Spleen (tissue), 13 donors: ENCODE measurements at places on chromosomes 4 and X. TPM values are rescaled to one million over a fixed set of nuclear protein-coding genes. Genes with fewer than 3 reads are reported as not detected.

MAGEE2 gene
- total RNA-seq = not detected

MUC7 gene
- total RNA-seq = not detected

ANK2 gene
- 79.2 TPM for total RNA-seq

PORCN gene
- 14.2 TPM for total RNA-seq

GPRASP2 gene
- 10.3 TPM for total RNA-seq

BRS3 gene
- not detected for total RNA-seq

ERCC6L gene
- 0.39 TPM for total RNA-seq

ADH1A gene
- not detected for total RNA-seq

OTUD6A gene
- not detected for total RNA-seq

DNA sequence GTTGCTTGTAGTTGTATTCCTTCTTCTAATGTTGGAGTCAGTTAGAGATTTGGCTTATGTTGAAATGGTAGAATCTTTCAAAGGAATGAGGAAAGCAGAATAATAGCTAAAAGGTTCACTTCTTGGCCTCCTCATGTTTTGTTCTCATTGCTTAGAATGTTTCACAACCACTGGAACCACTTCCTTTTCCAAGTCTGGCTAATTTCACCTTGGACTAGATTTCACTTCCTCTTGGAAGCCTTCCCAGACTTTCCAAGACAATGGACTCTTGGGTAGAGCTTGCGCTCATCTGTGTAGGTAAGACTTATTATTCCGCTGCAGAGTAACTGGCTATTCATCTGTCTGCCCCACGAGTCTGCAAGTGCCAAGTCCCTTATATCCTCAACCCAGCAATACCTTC lies 8.3 kb downstream of the SPATA18 start:
- no peaks in the 10 kb centered on the region for H3K4me1 ChIP-seq
- no peaks in the 10 kb centered on the region for H3K36me3 ChIP-seq
- no peak overlapping the region for H3K27ac ChIP-seq

DNA sequence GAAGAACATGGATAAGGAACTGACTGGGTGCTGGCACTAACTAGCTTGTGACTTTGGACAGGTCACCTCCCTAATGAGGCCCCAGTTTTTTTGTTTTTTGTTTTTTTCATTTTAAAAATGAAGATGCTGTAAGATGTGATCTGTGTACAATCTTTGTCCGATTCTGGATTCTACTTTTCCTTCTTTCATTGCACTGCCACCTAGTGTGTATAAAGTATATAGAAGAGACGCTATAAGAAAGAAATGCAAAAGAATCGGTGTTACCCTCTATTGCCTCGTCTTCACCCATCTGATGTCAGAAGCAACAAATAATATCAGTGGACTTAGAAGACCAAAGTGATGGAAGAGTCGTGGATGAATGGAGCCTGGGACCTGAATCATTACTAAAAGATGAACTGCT lies 58.6 kb upstream of the P2RY10 start:
- no peaks in the 10 kb centered on the region for H3K36me3 ChIP-seq
- no peaks in the 10 kb centered on the region for H3K27me3 ChIP-seq
- no peak overlapping the region for H3K4me3 ChIP-seq
- H3K27ac ChIP-seq = no peak overlapping the region
- DNase-seq = no peak
- H3K4me1 ChIP-seq = no peaks in the 10 kb centered on the region

GRCh38 chr4:47612116-47613023 lies 127.3 kb downstream of the ATP10D start:
- DNase-seq = no peak
- H3K27ac ChIP-seq = no peak overlapping the region
- no peaks in the 10 kb centered on the region for H3K4me1 ChIP-seq
- H3K36me3 ChIP-seq = no peaks in the 10 kb centered on the region
- no peaks in the 10 kb centered on the region for H3K27me3 ChIP-seq

GRCh38 chrX:10143071-10143983 lies 13.4 kb upstream of the CLCN4 start:
- H3K27ac ChIP-seq = no peak overlapping the region
- H3K36me3 ChIP-seq = peaks cover 55% of the 10 kb centered on the region
- peak; percentile 58 for DNase-seq
- H3K4me3 ChIP-seq = no peak overlapping the region
- H3K27me3 ChIP-seq = no peaks in the 10 kb centered on the region
- no peaks in the 10 kb centered on the region for H3K4me1 ChIP-seq

DNA sequence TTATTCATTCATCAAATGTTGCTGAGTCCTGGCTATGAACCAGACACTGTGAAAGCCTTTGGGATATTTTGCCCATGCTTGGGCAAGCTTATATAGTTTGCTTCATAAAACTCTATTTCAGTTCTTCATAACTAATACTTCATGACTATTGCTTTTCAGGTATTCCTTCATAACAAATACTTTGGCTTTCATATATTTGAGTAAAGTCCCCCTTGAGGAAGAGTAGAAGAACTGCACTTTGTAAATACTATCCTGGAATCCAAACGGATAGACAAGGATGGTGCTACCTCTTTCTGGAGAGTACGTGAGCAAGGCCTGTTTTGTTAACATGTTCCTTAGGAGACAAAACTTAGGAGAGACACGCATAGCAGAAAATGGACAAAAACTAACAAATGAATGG lies 1.7 kb upstream of the AFP start:
- no peak for DNase-seq
- H3K27me3 ChIP-seq = no peaks in the 10 kb centered on the region
- no peak overlapping the region for H3K4me3 ChIP-seq
- no peaks in the 10 kb centered on the region for H3K4me1 ChIP-seq
- no peak overlapping the region for H3K27ac ChIP-seq

- H3K36me3 ChIP-seq = no peaks in the 10 kb centered on the region
- H3K27me3 ChIP-seq = no peaks in the 10 kb centered on the region
- no peak overlapping the region for H3K4me3 ChIP-seq
These were observed 14.3 kb downstream of the HNRNPDL start for GRCh38 chr4:82415922-82416365.

- no peak overlapping the region for H3K27ac ChIP-seq
- no peak for DNase-seq
- H3K4me1 ChIP-seq = no peaks in the 10 kb centered on the region
- no peaks in the 10 kb centered on the region for H3K36me3 ChIP-seq
- H3K27me3 ChIP-seq = no peaks in the 10 kb centered on the region
- no peak overlapping the region for H3K4me3 ChIP-seq
These were observed 77.5 kb downstream of the HTRA3 start for GRCh38 chr4:8346838-8347605.

GRCh38 chr4:184648054-184648312 lies 1.3 kb downstream of the CASP3 start:
- DNase-seq = no peak
- peak overlapping the region; percentile 64 for H3K4me3 ChIP-seq

- H3K27ac ChIP-seq = no peak overlapping the region
- H3K36me3 ChIP-seq = no peaks in the 10 kb centered on the region
- H3K27me3 ChIP-seq = no peaks in the 10 kb centered on the region
- no peaks in the 10 kb centered on the region for H3K4me1 ChIP-seq
These were observed 420.6 kb downstream of the SPRY1 start for GRCh38 chr4:123817025-123817688.

- H3K4me1 ChIP-seq = no peaks in the 10 kb centered on the region
- no peaks in the 10 kb centered on the region for H3K36me3 ChIP-seq
- no peak overlapping the region for H3K27ac ChIP-seq
- H3K27me3 ChIP-seq = no peaks in the 10 kb centered on the region
- no peak for DNase-seq
These were observed 39.7 kb downstream of the IRS4 start for GRCh38 chrX:108696690-108697089.

- no peak for DNase-seq
- H3K4me3 ChIP-seq = no peak overlapping the region
- H3K4me1 ChIP-seq = no peaks in the 10 kb centered on the region
These were observed 118.5 kb upstream of the OTUD4 start for GRCh38 chr4:145298885-145299284.

DNA sequence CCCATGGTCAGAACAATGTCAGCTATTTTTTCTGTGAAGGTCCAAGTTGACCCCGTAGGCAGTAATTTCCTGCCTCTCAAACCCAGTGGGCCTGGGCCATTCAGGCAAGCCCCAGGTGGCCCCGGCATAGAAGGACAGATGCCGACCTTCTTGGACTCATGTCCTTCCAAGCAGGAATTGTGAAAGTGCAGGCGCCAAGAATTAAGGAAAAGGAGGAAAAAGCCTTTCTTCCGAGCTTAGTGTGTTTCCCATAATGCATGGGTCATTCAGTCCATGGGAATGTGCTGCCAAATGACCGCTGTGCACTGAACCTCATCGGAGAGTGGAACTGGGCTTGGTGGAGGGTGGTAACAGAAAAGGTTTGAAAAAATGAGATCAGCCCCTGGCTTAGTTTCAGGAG lies 196.5 kb upstream of the HS3ST1 start:
- no peaks in the 10 kb centered on the region for H3K36me3 ChIP-seq
- no peaks in the 10 kb centered on the region for H3K27me3 ChIP-seq
- no peaks in the 10 kb centered on the region for H3K4me1 ChIP-seq
- DNase-seq = no peak
- no peak overlapping the region for H3K27ac ChIP-seq

DNA sequence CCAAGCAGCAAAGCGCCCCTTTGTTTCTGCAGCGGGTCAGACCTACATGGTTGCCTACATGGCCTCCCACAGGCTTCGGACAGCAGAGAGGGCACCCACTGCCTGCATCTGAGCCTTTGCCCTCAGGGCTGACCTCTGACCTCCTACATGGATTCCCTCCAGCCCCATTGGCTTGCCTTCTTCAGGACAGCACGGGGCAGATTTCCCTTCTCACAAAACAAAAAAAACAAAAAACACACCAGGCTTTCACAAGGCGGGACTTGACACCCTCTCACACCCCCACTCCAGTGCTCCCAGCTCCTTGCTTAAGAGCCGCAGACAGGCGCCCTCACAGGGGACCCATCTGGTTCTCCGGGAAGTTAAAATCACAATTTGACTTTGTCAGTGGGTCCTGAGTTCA lies 32.9 kb downstream of the ZFYVE28 start:
- no peak for DNase-seq
- no peak overlapping the region for H3K4me3 ChIP-seq
- no peak overlapping the region for H3K27ac ChIP-seq
- H3K27me3 ChIP-seq = no peaks in the 10 kb centered on the region
- no peaks in the 10 kb centered on the region for H3K4me1 ChIP-seq

DNA sequence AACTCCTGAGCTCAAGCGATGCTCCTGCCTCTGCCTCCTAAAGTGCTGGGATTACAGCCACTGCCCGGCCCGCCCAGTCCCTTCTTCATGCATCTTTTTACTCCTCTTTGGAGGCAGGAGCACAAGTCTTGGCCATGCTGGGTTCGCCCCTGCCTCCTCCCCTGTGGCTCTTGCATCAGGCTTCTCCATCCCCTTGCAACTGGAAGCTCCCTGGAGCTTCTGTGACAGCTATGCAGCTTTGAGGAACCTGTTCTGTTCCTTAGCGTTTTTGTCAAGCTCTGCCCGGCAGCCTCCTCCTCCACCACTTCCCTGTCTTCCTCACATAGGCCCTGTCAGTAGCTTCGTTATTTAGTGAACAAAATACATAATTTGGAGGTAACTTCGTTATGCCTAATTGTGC lies 73.9 kb downstream of the PSAPL1 start:
- H3K27ac ChIP-seq = no peak overlapping the region
- DNase-seq = no peak
- H3K4me3 ChIP-seq = no peak overlapping the region
- H3K36me3 ChIP-seq = no peaks in the 10 kb centered on the region
- H3K4me1 ChIP-seq = no peaks in the 10 kb centered on the region
